ENCODE measurements at places on chromosomes 7 and 10.

DNA sequence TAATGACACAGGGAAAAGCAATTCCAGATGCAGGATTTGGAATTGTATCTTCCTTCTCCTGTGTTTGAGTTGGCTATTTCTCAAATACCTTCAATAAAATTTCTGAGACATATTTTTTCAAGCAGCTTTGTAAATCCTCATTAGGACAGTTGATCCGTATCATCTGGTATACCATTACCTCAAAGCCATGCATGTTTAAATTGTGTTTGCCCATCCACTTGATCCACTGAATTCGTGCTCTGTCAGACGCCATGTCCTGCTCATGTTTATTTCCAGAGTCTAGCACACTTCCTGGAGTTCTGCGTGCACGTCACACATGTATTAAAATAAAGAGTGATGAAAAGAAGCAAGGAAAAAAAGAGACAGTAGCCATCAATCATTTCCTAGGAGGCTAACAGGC lies 141.8 kb upstream of the CDC14C start:
- DNase-seq = no peak

DNA sequence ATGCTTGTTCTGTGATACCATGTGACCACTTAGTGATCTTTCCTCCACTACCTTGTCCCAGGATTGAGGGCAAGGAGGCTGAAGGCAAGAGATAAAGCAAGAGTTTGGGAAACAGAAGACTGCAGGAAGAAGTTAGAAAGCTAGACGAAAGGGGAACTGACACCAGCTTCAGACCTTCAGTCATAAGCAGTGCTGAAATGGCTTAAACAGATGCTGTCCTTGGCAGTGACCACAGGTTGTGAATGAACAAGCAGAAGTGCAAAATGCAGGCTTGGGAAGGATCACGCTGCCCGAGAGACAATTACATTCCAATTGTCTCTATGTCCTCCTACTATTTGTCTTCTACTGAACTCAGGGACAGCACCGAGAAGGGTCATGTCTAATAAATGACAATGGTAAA lies 704.9 kb upstream of the AUTS2 start:
- DNase-seq = no peak

DNA sequence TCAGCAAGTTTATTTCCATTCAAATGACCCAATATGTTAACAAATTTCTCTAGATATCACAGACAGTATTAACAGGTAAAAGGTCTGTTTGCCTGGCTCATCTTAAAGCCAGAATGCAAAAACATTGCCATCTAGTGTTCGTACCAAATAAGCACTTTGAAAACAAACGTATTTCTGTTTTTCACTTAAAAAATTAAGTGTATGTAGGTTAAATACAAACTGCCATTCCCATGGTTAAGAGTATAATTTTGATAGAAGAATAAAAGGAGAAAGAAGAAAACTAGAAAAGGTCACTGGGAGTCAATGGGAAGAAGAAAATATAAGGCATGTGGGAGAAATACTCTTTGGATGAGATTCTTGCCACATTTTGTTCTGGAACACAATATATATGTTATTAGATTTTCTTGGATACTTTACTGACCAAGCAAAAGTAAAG lies 51.0 kb downstream of the ORC5 start:
- DNase-seq = no peak

DNA sequence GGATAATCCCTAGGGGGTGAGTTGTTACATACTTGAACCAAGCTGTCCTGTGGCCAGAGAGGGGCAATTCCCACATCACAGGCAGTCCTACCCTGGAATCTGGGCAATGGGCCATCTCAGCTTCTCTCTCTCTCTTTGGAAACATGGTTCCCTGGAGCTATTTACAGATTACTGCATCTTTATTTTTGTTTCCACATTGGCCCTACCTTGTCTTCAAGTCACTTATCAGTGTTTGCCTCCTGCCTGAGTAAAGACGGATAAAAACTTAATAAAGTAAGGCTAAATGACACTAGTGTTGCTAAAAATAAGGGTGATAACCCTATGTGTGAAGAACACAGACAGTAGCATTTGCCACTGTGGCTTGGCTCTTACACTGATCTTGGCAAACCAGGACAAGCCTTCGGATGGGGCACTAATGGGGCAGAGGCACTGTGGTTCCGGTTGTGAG lies 228.2 kb downstream of the GFRA1 start:
- no peak for DNase-seq

DNA sequence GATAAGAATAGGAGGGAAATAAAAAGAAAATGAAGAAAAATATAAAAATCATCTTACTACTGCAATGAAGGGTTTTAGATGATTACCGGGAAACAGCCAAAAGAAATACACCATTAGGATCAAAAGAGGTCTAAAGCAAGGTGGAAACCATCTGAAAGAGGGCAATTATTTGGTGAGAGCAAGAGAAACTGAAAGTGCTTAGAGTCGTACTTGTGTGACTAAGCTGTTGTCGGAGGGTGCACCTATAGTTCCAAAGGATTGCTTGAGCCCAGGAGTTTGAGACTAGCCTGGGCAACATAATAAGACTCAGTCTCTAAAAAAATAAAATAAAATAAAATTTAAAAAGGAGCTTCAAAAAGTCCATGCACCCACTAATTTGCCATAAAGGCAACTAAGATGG lies 169.5 kb downstream of the DKK1 start:
- DNase-seq = no peak

DNA sequence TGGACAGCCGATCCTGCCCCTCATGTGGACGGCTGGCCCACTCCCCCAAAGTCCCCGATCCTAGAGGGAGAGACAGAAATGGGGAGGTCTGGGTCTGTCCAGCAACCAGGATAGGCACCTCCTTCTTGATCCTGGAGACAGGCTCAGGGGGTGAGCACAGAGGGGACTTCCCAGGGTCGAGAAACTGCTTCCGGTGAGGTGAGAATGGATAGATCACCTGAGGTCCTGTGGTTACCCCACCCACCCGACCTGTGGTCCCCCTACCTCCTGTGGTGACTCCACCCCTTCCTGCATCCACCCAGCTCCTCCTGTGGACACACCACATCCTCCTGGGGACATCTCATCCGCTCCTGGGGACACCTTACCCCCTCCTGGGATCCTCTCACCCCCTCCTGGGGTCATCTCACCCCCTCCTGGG lies 27.4 kb upstream of the RASGEF1A start:
- no peak for DNase-seq

DNA sequence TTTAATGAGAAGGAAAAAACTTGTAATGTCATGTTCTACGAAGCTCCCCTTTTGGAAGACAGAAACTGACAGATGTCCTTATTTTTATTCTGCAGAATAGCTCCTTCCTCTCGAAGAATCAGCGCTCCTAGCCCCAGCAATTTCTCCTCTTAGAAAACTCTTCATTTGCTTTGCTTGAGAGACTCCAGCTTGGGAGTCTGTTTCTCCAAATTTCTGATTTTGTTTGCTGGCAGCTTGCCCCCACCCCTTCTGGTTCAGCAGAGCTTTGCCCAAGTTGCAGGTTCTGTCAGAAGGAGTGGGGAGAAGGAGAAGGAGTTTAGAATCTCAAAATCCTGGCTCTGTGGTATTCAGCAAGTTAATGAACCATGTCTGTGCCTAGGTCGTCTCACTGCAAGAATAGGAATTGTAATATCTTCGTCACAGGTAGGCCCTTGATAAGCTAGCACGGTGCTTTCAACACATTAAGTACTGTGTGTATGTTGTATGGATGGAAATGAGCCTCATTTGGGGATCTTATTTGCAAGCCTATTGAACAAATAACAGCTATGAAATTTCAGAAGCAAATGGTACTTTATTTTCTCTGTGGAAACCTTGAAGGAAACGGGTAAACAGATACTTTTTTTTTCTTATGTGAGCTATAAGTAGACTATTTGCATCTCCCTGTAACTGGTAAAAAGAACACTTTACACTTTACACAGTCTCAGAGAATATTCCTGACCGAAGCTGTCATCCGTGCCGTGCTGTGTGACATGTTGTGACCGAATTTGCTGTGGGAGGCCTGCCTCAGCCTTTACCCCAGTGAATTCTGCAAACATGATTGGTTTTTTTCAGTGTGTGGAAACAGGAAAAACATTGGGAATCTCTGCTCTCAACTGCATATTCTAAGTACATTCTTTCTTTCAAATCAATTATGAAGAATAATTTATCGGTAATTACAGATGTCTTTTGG lies 290.9 kb downstream of the CAMK1D start:
- DNase-seq = no peak

DNA sequence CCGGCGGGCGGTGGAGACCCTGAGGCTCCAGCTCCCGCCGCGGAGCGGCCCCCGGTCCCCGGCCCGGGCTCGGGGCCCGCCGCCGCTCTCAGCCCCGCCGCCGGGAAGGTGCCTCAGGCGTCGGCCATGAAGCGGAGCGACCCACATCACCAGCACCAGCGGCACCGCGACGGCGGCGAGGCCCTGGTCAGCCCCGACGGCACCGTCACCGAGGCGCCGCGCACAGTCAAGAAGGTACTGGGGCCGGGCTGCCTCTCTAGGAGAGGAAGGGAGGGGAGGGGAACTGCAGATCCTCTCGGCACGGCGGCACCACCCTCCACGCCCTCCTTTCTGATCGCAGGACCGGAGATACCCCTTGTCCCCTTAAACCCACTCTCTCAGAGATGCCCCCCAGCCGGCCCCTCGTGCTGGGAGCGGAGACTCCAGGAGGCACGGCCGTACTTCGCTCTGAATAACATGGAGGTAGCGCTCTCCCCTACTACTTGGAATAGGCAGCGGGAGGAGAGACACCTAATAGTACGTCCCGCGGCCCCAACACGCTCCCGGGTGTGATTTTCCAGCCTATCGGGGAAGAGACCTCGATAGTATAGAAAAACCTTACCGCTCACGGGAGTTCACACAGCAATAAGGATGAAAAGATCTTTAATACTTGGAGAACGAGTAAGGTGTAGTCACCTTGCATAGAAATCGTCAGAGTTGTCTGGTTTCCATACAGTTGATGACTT lies 538 bp downstream of the AHCYL2 start:
- peak; percentile 44 for DNase-seq

GRCh38 chr10:101006593-101007098 lies 7.0 kb downstream of the LZTS2 start:
- no peak for DNase-seq

- DNase-seq = no peak
These were observed 8.6 kb upstream of the TAS2R60 start for GRCh38 chr7:143434660-143435059.
